Cortex of kidney (tissue), 1 donor: ENCODE measurements at places on chromosomes 4 and X.

- DNase-seq, result no peak
Observed at GRCh38 chr4:186829740-186830449, 106.2 kb upstream of the FAT1 start.

GRCh38 chrX:145609951-145610511 is 207.6 kb upstream of the SLITRK2 start:
- DNase-seq, result no peak

DNA sequence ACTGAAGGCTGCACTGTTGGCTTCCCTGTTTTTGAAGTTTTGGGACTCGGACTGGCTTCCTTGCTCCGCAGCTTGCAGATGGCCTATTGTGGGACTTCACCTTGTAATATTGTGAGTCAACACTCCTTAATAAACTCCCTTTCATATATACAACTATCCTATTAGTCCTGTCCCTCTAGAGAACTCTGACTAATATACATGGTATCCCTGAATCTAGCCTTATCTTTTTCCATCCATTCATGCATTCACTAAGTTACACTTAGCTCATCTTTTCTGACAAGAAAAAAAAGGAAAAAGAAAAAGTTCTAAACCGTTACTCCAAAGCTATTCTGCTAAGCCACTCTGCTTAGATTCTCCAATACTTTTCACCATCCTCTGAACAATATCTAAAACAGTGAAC is 1260.2 kb upstream of the PCDH7 start:
- DNase-seq, result no peak

GRCh38 chrX:120090208-120090607 is 12.7 kb upstream of the RHOXF2B start:
- DNase-seq, result no peak

- no peak for DNase-seq
Observed at GRCh38 chr4:1074077-1074476, 39.3 kb downstream of the RNF212 start.
